ENCODE measurements at places on chromosomes 7 and 10.

- no peak for DNase-seq
These were observed 12.8 kb upstream of the ARID5B start for GRCh38 chr10:61888744-61889143.

DNA sequence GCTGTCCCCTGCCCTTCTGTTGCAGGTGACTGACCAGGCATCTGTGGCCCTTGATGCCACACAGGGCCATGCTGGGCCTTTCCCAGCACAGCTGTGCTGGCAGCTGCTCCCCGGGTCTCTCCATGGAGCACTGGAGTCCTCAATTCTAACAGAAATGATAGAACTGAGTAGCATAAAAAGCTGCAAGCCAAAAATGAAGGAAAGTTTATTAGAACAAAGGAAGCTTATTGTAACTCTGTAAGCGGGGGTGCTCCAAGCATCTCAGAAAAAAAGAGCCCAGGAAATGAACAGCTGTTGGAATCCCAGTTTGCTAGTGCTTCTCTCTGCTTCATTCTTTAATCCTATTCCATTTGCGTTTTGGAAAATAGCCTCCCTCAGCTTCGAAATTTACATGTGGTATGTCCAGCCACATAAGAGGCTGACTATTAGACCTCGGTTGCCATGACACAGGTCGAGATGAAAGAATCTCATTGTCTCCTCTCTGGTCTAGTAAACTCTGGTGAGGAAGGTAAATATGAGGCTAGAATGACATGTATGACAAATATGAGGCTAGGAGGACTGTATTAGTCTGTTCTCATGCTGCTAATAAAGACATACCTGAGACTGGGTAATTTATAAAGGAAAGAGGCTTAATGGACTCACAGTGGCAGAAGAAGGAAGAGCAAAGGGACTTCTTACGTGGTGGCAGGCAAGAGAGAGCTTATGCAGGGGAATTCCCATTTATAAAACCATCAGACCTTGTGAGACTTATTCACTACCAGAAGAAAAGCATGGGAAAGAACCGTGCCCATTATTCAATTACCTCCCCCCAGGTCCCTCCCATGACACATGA, 23.7 kb downstream of the EPDR1 start:
- no peak for DNase-seq

DNA sequence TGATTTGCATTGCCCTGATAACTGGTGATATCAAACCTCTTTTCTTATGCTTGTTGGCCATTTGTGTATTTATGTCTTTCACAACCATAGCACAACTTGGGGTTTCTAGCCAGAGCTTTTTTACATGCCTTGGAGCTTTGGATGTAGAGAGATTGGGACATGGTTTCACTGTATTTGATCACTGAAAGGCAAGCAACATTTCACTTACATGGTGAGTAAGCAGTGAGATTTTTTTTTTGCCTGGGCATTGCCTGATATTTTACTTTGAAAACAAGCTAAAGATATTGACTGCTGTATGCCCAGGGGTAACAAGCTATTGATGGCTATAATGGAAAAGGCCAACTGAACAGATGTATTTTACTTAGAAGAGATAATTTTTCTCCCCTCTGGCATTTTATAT, 259.0 kb downstream of the PHTF2 start:
- no peak for DNase-seq

GRCh38 chr10:14571866-14572507, 202.7 kb downstream of the FAM107B start:
- peak; percentile 32 for DNase-seq

- DNase-seq, result no peak
These were observed 123.1 kb downstream of the DKK1 start for GRCh38 chr10:52437205-52437646.

- DNase-seq, result peak; percentile 12
These were observed 202.8 kb downstream of the IPMK start for GRCh38 chr10:58064714-58065528.

GRCh38 chr10:13712837-13713581, 126.2 kb downstream of the PRPF18 start:
- peak; percentile 62 for DNase-seq

- DNase-seq, result no peak
These were observed 108.1 kb downstream of the PRKAG2 start for GRCh38 chr7:151768805-151769187.

- DNase-seq, result no peak
These were observed 113.2 kb downstream of the CALCR start for GRCh38 chr7:93461350-93461749.

DNA sequence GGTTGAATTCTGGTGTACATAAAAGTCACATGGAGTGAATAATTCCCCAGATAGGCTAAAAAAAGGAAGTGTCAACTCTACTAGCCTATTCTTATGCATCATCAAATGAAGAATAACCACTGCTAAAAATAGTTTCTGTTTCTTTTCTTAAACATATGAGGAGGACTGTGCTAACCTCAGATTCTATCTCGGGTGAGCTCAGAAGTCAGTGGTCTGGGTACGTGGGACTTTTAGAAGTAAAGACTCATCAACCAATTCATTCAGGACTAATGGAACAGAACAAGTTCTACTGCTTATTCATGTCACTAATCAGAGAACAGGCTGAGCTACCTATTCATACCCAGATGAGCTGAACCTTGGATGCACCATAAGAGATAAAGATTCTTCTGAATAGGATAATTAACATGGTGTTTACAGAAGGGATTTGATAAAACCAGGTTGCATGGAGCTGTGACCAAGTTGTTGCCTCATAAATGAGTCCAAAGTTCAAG, 9.5 kb upstream of the ASAH2 start:
- no peak for DNase-seq

- no peak for DNase-seq
These were observed 213.8 kb downstream of the MLLT10 start for GRCh38 chr10:21747809-21748208.

DNA sequence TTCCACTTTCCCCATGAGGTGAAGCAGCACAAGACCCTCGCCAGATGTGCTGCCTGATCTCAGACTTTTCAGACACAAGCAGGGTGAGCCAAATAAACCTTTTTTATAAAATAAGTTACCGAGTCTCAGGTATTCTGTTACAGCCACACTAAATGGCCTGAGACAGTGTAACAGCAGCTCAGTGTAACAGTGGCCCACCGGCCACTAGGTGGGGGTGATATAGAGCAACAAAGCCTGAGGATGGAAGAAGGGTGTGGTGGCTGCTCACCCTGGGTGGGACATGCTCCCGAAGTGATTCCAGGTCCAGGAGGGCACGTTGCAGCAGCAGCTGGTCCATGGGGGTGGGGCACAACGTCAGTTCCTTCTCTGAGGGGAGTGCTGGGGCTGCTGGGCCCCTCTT, 44.6 kb downstream of the BMS1 start:
- DNase-seq, result no peak

GRCh38 chr7:92404170-92404614, 43.1 kb upstream of the GATAD1 start:
- peak; percentile 35 for DNase-seq

- no peak for DNase-seq
These were observed at the start of gene PRSS2 for GRCh38 chr7:142770661-142771352. TSS of gene PRSS2 (plus strand) at chr7:142770970. CDS start at chr7:142770983, 13 bp downstream.

GRCh38 chr10:130017631-130018022, 53.6 kb upstream of the EBF3 start:
- DNase-seq, result no peak

GRCh38 chr10:55410415-55410885, 609.4 kb upstream of the PCDH15 start:
- DNase-seq, result no peak

- DNase-seq, result no peak
These were observed 207.0 kb upstream of the PRKCQ start for GRCh38 chr10:6787091-6787490.

DNA sequence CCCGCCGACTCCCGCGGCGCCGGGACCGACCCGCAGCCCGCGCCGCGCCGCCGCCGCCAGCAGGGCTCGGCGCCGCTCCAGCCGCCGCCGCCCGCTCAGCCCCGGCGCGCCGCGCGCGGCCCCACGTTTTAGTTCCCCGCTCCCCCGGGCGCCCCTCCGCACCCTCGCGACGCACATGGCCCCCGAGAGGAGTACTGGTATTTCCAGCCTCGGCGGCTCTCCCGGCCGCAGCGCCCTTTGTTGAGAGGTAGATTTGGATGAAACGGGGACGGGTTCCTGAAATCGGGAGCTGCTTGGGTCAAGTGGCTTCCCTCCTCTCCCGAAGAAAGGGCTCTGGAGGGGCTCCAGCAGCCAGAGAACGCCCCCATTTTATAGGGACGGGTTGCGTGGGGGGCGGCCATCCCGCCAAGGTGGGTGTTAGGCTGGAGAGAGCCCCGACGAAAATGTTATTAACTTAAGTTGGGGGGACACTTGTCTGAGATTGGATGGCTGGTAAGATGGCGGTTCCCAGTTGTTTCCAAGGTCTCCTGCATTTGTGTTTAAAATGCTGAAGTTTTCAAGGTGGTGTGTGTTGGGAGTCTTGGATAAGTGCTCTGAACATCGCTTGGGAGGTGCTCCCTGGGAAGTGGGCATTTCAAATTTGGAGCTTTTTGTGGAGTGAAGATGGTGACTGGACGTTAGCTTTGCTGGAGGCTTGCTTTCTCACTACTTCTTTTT, 1.2 kb downstream of the BMI1 start:
- peak; percentile 35 for DNase-seq

- no peak for DNase-seq
These were observed 382.7 kb downstream of the THSD7A start for GRCh38 chr7:11449316-11449715.

- DNase-seq, result no peak
These were observed 84.5 kb downstream of the LHFPL3 start for GRCh38 chr7:104412911-104413310.

DNA sequence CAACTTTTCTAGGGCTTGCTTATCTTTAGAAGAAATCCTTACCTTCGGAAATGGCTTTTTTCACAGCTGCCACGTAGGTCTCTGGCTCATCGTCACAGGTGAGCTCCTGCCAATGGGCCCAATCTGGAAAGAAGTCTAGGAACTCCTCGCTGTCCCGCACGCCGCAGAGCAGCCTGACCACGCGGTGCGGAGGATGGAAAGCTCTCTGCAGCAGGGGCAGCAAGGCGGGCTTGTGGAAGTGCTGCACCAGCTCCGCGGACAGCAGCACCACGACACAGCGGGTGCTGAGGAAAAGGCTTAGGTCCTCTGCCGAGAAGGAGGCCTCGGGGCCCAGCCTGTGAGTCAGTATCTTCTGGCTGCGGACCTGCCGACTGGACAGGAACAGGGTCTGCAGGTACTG, 10.8 kb downstream of the PIK3AP1 start:
- no peak for DNase-seq

DNA sequence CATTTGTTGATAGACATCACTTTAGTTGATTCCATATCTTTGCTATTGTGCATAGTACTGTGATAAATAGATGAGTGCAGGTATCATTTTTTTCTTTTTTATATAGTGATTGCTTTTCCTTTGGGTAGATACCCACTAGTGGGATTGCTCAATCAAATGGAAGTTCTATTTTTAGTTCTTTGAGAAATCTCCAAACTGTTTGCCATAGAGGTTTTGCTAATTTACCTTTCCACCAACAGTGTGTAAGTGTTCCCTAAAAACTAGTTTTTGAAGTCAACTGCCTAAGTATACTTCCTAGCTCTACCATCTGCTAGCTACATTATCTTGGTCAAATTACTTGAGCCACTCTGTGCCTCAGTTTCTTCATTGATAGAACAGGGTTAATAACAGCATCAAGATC, 31.5 kb upstream of the RSBN1L start:
- DNase-seq, result no peak

- no peak for DNase-seq
These were observed 54.4 kb downstream of the RAMP3 start for GRCh38 chr7:45211958-45212357.

DNA sequence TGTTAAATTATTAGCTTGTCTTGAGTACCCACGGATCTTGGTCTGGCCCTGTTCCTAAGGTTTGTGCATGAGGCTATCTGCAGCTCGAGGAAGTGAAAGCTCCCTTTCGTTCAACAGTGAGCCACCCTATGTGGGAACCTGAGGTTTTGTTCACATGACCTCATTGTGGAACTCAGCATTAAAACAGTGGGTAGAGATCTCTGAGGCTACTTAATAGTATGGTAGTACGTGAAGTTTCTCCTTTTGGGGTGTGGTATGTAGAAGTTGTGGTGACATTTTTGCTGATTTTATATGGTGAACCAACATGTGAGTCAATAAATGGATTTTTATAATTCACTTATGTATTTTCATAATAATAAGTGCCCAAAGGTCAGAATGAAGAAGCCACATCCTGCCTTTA, 252.7 kb upstream of the FERD3L start:
- peak; percentile 55 for DNase-seq

DNA sequence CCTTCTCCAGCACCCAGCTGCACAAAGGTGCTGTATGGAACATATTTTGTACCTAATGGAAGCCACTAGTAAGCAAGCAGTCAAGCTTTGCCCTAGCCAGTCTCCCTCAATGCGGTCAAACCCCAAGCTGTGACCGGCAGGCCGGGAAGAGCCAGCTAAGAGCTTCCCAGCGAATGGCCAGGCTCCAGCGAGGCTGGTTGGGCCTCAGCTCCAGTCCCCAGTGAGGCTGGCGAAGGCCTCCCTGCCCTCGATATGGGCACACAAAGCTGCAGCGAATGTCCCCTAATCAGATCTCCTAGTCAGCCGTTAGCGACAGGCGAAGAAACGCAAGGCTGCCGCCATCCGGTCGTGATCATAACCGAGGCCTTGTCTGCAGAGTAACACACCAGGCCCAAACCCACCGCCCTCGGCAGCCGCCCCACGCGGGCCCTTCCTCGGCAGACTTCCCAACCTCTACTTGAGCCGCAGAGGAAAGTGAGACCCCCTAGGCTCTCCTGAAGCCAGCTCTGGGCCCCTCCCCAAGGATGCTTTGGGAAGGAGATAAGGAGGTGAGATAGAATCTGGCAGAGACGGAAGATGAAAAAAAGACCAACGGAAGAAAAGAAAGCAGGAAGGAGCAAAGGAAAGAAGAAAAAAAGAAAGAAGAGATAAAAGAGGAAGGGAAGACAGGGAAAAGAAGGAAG, 3.1 kb upstream of the HOXA9 start:
- DNase-seq, result no peak

GRCh38 chr10:101310529-101311184, 43.3 kb upstream of the BTRC start:
- DNase-seq, result no peak

- DNase-seq, result no peak
These were observed 445.2 kb downstream of the DNAJB6 start for GRCh38 chr7:157782041-157782440.

DNA sequence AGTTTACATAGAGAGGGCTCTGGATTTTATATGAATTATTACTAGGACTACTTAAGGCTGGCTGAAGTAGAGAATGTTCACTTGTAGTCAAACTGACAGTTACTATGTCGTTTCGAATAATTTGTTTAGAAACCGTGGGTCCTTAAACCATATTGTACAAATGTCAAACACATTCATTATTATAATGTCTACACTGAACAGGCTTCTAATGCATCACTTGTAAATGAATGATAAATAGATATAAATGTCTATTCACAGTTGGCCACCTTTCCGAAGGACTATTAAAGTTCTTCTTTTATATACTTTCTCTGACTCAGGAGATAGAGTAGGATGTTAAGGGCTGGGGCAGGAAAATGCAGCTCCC, 95.3 kb downstream of the SEMA3D start:
- no peak for DNase-seq

- DNase-seq, result no peak
These were observed 74.9 kb downstream of the MINPP1 start for GRCh38 chr10:87579563-87579962.

GRCh38 chr10:13925971-13926780, 339.4 kb downstream of the PRPF18 start:
- no peak for DNase-seq
